ENCODE measurements at places on chromosomes 11 and 22. TPM values are rescaled to one million over a fixed set of nuclear protein-coding genes. Genes with fewer than 3 reads are reported as not detected.

Gene CALCA
- total RNA-seq, result not detected

Gene WNT11
- 2.5 TPM for total RNA-seq

Gene KRTAP5-1
- not detected for total RNA-seq

Gene EXPH5
- 1.1 TPM for total RNA-seq

Gene LSP1
- total RNA-seq, result 13.4 TPM

Gene MPPED2
- 6.8 TPM for total RNA-seq

Gene IGSF9B
- total RNA-seq, result 28.1 TPM

Gene ANGPTL5
- 0.62 TPM for total RNA-seq

Measured in gastroesophageal sphincter (tissue), 4 donors.